Posterior vena cava (tissue), 2 donors: ENCODE measurements at places on chromosomes 5 and 9.

DNA sequence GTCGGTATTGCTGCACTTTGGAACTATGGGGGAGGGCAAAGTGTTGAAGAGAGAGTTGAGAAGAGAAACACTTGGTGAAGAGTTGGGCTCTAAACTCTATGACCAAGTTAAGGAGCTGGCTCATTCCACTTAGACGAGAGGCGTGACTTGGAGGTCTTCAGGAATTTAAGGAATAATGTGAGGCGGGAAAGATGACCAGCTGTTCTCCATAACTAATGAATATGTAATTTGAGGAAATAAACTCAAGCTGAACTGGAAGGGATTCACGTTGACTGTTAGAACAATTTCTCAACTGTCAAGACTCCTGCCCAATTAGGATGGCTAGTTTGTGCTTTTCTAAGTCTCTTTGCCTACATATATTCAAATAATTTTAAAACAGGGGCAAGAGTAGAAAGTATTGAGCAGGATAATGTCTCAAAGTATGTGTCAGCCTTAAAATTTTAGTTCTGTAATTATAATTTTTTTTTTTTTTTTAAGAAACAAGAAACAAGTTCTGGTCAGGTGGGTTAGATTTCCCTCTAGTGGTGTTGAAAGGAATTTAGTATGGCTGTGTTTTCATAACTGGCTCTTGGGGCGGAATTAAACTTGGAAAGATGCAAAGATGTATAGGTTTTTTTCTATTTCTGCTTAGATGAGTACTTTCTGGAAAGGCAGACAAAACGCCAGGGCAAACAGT is 33.4 kb downstream of the TMEM252 start:
- DNase-seq, result no peak

GRCh38 chr5:161378701-161379100 is 167.8 kb downstream of the GABRB2 start:
- no peak for DNase-seq

DNA sequence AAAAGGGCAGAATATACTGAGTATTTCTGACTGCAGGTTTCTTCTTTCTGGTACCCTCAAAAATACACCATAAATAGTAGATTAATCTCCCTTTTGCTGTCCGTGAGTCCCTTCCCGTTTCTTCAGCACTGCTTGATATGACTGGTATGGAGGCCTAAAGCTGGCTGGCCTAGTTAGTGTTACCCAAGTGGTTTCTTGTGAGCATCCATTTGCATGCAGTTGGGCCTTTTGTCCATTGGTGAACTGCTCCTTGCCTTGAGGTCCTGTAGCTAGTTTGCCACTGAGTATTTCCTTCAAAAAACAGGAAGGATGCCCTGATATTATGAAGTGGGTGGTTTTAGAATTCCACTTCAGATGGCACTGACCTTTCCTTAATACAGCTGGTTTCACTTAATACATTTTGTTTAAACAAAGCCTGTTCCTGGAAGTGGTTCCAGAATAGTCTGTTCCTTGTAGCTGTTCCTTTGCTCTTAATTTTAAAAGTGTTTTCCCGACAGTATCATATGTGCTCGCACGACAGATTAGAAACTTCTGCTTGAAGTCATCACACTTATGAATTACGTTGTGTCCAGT is 40.0 kb upstream of the ABL1 start:
- DNase-seq, result no peak

DNA sequence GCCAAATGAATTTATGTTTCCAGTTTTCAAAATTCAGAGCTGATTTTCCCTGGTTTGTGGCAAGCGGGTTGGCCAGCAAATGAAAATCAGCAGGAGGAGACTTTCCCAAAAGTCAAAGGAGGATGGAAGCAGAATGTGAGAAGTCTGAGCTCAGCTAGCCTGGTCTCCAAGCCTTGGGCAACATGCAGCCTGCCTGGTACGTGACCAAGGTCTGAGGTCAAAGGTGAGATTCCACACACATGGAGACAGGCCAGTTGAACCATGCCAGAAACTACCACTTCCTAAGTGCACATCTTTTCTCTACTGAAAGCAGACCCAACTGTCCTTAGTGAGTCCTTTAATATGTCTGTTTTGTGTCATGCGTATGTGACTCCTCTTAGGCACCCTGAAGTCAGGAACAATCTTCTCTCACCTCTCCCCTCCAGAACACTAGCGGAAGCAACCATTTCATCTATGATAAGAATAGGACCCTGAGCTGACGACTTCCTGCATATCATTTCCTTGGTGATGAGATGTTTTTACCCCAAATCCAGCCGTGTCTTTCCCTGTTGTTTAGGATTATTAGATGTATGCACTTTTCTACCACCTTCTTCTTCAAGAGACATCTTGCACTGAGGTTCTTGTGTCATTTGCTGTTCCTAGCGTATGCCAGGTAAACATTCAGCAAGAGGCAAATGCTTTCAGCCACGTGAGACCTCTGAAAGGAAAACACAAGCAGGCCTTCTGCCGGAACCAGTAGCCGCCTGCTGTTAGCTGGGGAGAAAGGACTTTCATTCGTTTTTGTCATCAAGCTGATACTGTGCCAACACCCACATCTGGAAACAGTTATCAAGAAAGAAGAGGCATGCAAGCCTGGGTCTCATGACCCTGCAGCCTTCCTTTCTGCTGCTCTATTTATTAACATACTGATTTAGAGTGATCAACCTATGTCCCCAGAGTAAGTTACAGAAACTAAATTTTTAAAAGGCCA is 9.7 kb upstream of the TGFBI start:
- DNase-seq, result no peak

DNA sequence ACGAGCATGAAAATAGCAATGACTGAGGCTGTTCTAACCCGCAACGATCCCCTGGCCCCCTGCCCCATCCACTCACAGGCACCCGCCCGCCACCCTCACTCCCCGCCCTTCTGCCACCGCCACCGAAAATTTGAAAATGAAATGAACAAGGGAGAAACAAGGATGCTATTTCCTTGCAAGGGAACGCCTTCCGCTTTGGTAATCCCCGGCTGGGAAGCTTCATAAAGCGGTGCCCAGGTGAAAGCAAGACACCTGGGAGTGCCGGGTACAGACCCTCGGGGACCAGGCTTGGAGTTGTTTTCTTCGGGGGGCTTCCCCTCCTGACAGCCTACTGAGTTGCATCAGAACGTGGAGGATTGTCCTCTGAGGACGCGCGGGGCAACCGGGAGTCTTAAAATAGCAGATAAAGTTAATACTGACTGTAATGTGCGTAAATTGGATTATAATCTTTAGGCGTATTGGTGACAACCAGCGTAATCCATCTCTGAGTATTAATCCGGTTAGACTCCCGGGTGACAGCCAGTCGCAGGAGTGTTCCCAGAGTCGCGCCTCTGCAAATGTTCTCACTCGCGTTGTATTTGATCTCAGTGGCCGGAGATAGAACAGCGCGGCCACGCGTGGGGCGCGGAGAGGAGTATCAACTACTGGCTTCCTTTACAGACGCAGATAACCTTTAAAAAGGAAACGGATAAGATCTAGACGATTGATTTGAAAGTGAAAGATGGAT is 885 bp upstream of the MLLT3 start:
- peak; percentile 79 for DNase-seq

DNA sequence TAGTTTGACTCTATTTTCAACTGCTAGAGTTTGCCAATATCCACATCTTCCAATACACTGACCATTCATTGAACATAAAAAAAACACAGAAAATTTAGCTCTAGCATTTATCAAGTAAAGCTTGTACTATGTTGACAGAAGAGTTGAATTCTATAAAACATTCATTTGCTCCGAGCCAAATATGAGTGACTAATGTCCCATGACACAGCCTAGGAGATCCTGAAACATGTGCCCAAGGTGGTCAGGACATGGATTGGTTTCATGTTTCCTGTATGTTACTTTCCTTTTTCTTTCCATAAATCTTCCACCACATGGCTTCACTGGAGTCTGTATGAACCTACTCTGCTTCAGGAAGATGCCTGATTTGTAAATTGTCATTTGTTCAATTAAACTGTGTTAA is 122.4 kb upstream of the PRDM9 start:
- no peak for DNase-seq

DNA sequence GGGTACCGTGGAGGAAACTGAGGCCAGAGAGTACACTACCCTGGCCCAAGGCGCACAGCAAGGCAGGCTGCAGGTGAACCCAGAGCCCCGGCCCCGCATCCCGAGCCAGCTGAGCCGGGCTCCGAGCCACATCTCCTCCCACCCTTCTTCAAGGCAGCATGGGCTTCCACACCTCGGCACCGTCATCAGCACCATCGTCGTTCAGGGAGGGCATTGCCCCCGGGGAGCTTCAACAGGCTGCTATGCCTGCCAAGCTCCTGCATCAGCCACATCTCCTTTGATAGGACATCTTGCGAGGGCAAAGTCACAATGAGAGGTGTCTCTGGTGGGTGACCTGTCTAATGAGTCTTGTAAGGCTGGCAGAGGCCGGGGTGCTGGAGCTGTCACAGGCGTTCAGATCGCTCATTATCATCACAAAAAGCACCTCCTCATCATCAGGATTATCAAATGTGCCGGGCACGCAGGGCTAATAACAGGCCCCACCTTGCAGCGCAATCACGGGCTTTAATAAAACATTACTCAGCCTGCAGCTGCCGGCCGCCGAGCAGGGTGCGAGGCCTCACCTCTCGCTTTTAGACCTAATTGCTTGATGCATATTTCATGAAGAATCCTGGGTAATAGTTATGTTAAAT is 20.0 kb upstream of the SLC25A51 start:
- peak; percentile 66 for DNase-seq

GRCh38 chr9:111501648-111502047 is 17.5 kb upstream of the ECPAS start:
- no peak for DNase-seq

DNA sequence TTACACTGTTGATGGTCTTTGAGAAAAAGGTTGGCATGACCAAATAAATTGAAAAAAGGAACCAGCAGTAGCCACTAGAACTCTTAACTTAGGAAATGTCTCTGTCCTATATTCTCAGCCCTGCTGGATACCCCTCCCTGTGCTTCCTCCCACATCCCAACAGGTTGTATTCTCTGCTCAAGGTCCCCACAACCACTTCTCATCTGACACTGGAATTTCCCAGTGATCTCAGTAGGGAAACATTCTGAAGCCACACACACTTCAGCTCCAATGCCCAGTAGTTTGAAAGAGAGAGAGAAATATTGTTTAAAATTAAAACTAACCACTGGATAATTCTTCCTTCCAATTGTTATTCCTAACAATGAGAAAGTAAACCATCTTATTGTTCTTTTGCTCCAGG is 30.0 kb upstream of the NREP start:
- no peak for DNase-seq

DNA sequence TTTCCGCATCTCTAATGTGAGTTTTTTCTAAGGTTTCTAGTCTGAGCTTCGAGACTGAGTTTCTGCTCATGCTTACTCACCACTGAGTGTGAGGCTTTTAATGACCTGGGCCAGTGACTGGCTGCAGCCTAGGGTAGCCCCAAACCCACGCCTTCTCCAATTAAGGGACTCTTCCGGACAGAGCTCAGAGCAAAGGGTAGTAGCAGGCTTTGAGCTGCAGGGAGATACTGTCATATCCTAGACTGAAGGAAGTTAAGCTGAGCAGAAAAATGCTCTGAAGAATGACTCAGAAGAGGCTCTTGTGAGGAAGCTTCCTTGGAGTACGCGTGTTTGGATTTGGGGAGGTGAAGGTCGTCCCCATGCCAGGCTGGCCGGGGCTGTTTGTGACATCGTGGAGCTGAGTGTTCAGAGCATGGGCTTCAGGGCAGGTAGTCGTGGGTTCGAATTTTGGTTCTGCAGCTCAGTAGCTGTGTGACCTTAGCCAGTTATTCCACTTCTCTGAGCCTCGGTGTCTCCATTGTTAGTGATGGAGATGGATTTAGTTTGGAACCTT is 3.5 kb downstream of the USP20 start:
- DNase-seq, result no peak

GRCh38 chr5:135826994-135827671 is 7.3 kb upstream of the SLC25A48 start:
- DNase-seq, result peak; percentile 57

- peak; percentile 66 for DNase-seq
These were observed 3.2 kb downstream of the TERT start for GRCh38 chr5:1291611-1292080.

- DNase-seq, result no peak
These were observed 23.6 kb downstream of the OR2V2 start for GRCh38 chr5:181170996-181171395.
